ENCODE measurements at places on chromosomes 7 and 10. TPM values are rescaled to one million over a fixed set of nuclear protein-coding genes. Genes with fewer than 3 reads are reported as not detected.

SPDYE3 gene
- total RNA-seq: not detected

DNA sequence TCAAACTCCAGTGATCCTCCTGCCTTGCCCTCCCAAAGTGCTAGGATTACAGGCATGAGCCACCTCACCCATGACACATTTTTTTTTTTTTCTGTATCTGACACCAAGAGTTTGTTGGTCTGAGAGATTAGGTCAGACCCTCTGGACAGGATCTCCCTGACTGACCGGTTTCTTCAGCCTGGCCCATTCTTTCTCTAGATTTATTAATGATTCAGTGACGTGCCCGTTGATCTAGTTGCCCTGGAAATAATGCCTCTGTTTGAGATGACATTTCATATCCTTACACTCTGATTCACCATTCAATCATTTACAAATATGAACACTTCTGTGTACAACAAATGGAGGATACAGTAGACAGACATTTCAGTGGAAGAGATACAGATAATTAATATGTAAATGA lies 1.4 kb upstream of the ZNF212 start:
- no peak for DNase-seq

TCF7L2 gene
- total RNA-seq: 8.5 TPM

EXOC6 gene
- total RNA-seq: 7.0 TPM

SLC26A5 gene
- total RNA-seq: not detected

TAS2R41 gene
- not detected for total RNA-seq

GRCh38 chr10:123470336-123470921 lies 195.7 kb upstream of the GPR26 start:
- no peak for DNase-seq

Data from right atrium auricular region (tissue), 2 donors.